ENCODE measurements at places on chromosomes 2 and 18.

GRCh38 chr2:187210726-187211125, 237.3 kb downstream of the CALCRL start:
- DNase-seq = no peak

DNA sequence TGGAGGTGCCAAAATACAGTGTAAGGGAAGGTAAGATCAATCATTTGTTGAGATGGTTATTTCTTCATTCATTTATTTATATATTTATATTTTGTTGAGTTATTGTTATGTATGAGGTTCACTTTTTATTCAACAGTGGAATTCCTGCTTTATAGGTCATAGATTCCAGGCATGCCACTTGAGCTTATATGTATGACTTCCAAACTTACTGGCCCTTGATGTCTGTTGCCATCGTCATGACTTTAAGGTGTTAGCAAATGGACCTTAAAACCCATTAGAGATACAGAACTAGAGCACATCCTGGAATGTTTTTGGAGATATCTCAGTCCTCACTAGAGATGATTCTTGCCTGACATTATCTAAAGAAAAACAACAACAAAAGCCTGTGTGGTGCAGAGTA, 25.9 kb downstream of the CCDC85A start:
- DNase-seq = no peak

- peak; percentile 39 for DNase-seq
Observed at GRCh38 chr18:36757081-36757480, 71.7 kb downstream of the TPGS2 start.

GRCh38 chr2:146523196-146523595, 1321.6 kb upstream of the ACVR2A start:
- no peak for DNase-seq

DNA sequence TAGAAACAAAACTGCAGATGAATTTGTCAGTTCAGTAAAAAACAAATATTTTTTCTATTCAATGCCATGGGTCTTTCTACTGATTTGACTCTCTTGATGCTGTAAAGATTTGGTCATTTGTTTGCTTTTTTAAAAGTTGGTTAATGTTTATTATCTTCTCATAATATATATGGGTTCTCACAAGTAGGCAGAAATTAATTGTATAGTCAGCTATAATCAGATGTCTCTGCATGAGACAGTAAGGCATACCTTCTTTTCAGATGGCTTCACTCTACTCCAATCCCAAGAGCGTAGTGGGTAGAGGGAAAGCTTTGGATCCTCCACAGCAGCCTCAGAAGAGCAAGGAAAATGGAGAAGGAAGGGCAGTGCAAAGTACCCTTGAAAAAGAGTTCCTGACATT, 1202.9 kb upstream of the CELF4 start:
- DNase-seq = no peak

GRCh38 chr2:74597410-74597809, 42.9 kb downstream of the DOK1 start:
- DNase-seq = no peak

DNA sequence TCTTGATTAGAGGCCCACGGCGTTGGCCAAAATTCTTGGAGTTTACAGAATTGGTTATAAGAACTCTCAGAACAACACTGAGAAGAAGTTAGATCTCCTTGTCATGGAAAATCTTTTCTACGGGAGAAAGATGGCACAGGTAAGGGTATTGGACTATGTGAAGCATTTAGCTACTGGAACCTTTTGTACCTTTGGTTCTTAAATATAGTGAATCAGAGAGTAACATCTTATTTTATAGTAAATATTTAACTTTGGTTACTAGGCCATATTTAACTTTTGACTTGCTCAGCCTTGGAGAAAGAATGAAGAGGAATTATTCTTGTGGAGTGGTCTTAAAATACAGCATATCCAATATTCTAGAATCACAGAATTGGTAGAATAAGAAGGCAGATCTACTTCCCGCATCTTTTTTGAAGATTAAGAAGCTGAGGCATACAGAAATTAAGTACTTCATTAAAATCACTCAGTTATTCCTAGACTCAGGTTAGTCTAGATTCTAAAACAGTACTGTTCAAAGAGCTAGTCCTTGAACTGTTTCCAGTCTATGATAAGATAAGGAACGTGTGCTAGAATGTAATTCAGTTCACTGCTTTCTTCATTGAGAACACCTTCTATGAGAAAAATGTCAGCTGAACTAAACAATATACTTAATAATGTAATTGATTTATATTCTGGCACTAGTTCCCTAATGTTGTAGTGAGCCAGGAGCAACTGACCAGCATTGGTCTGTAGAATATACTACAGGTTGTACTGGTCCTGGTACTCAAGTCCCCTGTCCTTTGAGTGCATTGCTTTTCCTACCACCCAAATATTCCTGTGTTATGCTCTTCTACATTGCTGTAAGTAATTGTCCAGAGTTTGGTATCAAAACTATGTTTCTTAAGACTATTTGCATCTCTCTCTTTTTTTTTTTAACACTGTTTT, 53.7 kb upstream of the PTH2R start:
- no peak for DNase-seq

- DNase-seq = no peak
Observed at GRCh38 chr2:239089884-239090283, 242.0 kb downstream of the TWIST2 start.

- no peak for DNase-seq
Observed at GRCh38 chr18:68843473-68844089, 45.7 kb downstream of the CCDC102B start.

- no peak for DNase-seq
Observed at GRCh38 chr2:1708476-1709334, 35.6 kb downstream of the PXDN start.

DNA sequence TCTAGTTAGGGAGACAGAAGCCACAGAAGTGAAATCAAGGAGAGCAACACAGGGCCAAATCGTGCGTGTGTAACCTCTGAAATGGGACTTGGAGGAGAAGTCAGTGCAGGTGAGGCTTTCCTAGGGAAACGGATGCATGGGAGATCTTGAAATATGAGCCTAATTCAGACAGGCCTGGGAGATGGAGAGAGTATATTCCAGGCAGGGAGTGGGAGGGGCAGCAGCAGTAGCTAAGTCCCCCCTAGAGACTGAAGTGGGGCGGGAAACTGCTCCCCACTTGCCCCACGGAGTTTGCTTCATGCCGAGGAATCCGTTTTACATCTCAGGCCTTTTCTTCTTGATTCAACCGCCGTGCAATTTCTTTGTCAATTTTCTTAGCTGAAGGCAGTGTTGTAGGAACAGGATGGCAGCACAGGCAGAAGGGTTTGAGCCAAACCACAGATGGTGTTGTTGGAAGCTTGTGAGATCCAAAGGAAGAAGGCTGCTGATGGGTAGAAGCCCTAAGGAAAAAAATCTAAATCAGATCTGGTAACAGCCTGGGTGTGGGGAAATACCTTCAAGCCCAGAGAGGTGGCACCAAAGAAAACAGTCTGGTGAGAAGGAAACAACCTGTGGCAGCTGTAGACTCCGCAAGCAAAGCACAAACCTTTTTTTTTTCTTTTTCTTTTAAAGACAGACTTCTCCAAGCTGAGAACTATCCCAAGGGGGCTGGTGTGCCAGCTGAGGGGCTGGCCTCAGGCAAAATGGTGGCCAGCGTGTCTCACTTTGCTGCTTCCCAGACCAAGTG, 40.2 kb downstream of the EPAS1 start:
- no peak for DNase-seq

Measured in fibroblast of skin of left biceps (primary cell).